ENCODE measurements at places on chromosomes 1 and 21.

DNA sequence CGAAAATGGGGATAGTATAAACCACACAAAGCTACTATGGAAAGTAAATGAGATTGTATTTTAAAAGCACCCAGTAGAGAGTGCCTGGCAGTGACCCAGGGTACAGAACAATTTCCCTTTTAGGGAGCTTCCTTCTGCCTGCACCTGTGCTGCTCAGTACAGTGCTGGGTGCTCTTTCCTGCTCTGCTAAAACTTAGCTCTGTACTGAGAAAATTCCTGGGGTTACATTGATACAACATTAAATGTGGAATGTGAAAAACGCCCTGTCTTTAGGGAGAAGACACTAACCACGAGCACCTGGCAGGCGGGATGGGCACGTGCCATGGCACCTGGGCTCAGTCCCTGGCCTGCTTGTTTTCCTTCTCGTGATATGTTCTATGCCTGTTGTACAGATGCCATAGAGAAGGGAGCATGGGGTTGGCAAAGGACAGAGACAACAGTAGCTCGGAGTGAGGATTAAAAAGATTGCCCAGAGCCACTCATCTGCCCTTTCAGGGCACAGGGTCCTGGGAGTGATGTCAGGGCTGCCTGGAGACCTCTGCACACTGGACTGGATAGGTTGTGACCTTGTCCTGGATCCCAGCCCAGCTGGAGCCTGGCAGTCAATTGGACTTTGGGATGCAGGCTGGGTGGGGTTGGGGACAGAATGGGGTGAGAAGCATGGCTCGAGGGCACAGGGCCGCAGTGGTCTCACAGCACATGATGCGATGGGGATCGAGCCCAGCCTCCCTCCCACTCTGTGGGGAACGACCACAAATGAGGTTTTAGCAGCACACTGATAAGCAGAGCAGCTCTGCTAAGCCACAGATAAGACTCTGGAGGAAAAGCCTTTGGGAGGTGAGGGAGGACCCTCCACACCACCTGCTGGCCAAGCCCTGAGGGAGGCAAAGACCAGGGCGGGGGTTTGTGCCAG lies 4.2 kb downstream of the SPATA46 start:
- DNase-seq, result no peak

DNA sequence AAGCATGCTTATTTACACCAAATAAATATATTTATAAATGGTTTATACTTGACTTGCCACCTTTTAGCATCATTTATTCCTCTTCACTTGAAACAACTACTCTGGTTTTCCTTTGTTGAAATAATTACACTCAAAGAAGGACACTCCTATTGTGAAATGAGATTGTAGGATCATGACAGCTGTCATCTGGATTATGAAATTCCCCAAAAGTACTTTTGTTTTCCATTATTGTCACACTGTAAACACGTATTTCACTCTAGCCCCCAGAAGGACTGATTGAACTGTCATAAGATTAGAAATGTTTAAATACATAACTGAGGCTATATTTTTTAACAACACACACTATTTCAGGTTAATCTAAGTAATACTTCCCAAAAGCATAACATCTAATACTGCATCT lies 593.8 kb downstream of the LRRIQ3 start:
- no peak for DNase-seq

GRCh38 chr1:58293388-58293787 lies 253.1 kb downstream of the OMA1 start:
- DNase-seq, result no peak

DNA sequence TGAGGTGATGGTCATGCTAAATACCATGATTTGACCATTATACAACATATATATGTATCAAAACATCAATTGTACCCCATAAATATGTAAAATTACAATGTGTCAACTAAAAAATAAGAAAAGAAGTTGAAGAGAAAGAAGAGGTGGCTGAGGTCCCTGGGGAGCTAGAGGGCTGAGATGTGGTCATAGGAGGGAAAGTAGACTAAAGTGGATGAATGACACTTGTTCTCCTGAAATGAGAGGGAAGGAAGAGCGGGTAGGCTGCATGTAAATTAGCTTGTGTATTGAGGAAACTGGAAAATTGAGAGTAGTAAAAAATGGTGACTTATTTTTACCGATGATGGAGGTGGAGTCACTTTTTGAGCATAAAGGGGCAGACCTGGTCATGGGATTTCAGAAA lies 117.0 kb downstream of the ST6GALNAC3 start:
- DNase-seq, result no peak

GRCh38 chr21:42189860-42190485 lies 29.0 kb upstream of the ABCG1 start:
- no peak for DNase-seq

GRCh38 chr1:83857103-83857502 lies 141.8 kb downstream of the TTLL7 start:
- no peak for DNase-seq

GRCh38 chr1:246907472-246907871 lies 24.3 kb downstream of the AHCTF1 start:
- DNase-seq, result no peak

DNA sequence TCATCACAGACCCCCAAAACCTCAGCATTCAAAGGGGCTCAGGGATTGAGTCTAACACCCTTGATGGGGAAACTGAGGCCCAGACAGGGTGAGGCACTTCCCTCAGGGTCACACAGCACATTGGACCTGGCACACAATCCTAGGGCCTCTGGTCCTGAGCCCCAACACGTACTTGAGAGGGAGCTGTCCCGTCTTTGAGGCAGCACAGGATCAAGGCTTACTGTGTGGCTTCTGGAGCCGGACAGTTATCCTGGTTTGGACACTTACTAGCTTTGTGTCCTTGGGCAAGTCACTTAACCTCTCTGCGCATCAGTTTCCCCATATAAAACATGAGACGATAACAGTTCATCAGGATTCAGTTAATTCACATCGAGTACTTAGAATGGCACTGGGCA lies 26.5 kb downstream of the RUNX3 start:
- no peak for DNase-seq

GRCh38 chr1:17306921-17307320 lies 1.1 kb upstream of the PADI4 start:
- DNase-seq, result no peak

DNA sequence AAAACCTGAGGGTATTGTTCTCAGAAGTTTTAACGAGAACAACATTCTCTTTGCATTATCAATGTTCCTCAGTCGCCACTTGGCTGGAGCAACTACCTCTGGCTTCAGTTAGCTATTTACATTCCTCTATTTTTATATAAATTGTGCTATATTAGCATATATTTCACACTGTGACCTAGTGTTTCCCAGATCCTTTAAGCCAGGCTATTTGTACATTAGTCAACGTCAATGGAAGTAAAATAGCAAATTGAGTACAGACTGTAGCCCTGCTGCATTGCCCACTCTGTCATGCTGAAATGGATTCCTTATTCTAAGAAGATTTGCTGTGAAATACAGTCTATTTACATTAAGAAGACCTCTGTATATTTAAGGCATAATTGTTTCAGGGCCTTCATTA lies 213.8 kb downstream of the ROR1 start:
- no peak for DNase-seq

DNA sequence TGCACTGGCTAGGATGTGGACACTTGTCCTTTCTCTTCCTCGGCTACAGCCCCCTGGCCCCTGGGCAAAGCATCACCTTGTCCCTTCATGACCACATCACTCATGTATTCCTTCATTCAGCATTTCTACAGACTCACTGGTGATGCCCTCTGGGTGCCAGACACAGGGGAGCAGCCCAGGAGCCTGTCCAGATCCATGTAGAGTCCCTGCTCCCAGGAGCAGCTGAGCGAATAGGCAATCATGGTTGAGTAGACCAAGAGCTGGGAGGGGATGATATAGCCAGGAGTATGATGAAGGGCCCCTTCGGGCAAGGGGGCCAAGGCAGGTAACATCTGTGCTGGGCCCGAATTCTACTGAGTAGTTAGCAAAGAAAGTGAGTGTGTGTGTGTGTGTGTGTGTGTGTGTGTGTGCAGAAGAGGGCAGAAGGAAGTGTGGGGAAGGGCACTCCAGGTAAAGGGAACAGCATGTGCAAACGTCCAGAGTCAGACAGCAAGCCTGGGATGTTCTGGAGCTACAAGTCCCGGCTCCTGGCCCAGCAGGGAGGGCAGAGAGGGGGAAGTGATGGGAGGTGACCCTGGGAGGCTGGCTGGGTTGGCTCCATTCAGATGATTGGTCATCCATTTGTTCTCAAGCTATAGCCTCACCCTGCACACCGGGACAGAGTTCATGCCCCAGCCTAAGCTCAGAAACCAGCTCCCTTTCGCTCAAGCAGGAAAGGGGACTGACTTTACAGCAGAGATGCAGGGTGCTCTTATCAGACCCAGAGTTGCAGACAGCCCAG lies 21.0 kb upstream of the PIK3CD start:
- DNase-seq, result no peak

GRCh38 chr21:42598159-42598735 lies 55.2 kb upstream of the PDE9A start:
- no peak for DNase-seq

DNA sequence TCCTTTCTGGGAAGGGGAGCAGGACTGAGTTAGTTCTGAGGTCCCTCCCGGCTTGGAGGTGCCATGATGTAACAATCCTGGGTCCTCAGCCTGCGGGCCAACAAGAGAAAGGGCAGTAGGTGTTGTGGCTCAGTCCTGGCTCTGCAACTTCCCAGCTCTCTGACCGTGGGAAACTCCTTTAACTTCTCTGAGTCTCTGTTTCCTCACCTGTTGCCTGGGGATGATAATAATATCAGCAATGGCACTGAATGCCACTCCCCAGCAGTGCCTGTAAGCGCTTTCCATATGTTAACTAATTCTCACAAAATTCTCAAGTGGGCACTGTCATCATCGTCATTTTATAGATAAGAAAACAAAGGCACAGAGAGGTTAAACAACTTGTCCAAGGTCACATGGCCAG lies 2.3 kb downstream of the PADI3 start:
- DNase-seq, result no peak

DNA sequence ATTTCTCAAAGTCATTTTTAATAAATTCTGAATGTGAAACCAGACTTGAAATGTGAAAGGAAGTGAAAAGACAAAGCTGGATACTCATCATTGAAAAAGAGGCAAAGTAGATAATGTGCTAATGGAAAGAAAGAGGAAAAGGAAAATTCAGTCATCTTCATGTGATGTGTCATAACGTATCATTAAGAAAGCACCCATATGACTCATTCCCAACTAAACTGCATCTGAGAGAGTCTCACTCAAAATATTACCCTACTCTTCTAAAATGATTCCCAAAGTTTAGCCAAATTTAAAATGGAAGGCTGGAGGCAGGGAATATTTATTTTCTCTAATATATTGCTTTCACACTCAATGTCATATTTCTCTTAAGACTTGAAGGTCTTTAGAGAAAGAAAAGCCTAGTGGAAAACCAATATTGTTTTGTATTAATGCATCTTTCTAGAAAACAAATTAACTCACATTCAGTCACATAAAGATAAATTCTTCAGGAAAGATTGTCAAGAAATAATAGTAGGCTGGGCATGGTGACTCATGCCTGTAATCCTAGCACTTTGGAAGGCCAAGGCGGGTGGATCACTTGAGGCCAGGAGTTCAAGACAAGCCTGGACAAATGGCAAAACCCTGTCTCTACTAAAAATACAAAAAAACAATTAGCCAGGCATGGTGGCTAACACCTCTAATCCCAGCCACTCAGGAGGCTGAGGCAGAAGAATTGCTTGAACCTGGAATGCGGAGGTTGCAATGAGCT lies 129.9 kb downstream of the SLC30A10 start:
- no peak for DNase-seq

GRCh38 chr1:115810609-115811008 lies 30.3 kb downstream of the NHLH2 start:
- DNase-seq, result no peak

GRCh38 chr1:161200992-161201835 lies 953 bp upstream of the NDUFS2 start:
- peak; percentile 63 for DNase-seq

DNA sequence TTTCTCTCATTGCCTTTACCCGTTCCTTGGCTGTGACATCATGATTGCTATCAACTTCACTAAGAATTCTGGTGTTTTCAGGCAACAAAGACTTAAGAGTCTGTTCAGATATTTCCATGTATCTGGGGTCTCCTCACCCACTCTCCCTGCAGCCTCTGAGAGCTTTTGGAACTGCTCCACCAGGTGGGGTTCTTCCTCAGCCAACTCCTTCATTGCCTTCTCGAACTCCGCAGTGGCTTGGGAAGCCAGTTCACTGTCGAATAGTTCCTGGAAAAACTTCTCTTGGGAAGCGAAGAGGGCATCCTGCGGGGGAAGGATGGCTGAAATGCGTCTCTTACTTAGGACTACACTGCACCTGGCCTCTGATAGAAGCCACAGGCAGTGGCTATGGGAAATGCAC lies 2.1 kb downstream of the PEX19 start:
- DNase-seq, result peak; percentile 66

Data from endodermal cell (in vitro differentiated cells).